Body of pancreas (tissue), 4 donors: ENCODE measurements at places on chromosomes 3 and 15.
A peak's percentile ranks its signal among the peaks of the same experiment; 100 is the strongest.

DNA sequence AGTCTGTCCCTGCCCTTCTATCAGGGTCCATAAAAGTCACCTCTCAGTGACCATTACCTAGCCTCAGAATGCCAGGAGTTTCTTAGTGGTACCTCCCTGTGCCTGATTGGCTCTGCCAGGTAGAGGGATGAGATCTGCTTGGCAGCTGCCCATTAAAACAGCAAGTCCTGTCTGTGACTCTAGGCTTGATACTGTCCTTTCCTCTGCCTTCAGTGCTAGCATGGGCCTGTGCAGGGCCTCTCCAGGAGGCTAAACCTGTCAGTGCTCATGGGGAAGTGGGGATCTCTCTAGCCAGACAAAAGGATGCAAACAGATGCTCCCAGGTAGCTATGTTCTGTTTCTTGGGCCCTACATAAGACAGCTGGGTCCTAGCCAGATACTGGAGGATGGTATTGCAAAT is 10.0 kb upstream of the MANF start:
- DNase-seq: no peak

GRCh38 chr3:191398607-191399006 is 62.4 kb upstream of the PYDC2 start:
- DNase-seq: no peak

- peak; percentile 23 for DNase-seq
Observed at GRCh38 chr3:192409201-192409837, 318.0 kb downstream of the FGF12 start.

- no peak for DNase-seq
Observed at GRCh38 chr3:190320594-190321362, 1.5 kb downstream of the CLDN1 start.

- DNase-seq: no peak
Observed at GRCh38 chr3:72563690-72564370, 284.4 kb downstream of the SHQ1 start.

DNA sequence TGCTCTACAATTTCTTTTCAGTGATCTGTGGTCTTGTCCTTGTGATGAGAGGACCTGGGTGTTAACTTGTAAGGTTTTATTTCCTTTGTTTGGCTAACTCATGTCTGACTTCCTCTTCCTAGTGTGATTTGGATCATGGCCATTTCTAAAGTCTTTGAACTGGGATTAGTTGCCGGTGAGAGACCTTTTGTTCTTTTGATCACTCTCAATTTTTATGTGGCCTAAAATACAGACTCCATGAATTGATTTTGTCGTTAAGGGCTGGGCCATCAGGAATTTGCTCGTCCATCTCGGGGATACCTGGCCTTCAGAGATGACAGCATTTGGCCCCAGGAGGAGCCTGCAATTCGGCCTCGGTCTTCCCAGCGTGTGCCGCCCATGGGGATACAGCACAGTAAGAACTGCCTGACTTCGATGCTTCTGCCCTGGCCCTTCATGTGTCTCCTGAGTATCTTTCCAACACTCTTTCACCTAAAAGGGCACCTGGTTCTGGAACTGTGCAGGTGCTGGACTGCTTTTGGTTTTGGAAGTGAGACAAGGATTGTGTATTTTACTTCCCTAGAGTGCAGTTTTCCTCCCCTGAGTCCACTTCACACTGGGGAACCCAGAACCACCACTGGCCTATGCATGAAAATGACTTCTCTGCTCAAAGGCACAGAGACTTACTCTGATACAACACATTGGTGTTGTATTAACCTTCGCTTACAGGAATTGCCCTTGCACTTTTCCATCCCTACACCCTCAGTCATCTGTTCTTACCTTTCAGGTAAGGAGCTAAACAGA is 13.1 kb upstream of the LRRC2 start:
- no peak for DNase-seq

DNA sequence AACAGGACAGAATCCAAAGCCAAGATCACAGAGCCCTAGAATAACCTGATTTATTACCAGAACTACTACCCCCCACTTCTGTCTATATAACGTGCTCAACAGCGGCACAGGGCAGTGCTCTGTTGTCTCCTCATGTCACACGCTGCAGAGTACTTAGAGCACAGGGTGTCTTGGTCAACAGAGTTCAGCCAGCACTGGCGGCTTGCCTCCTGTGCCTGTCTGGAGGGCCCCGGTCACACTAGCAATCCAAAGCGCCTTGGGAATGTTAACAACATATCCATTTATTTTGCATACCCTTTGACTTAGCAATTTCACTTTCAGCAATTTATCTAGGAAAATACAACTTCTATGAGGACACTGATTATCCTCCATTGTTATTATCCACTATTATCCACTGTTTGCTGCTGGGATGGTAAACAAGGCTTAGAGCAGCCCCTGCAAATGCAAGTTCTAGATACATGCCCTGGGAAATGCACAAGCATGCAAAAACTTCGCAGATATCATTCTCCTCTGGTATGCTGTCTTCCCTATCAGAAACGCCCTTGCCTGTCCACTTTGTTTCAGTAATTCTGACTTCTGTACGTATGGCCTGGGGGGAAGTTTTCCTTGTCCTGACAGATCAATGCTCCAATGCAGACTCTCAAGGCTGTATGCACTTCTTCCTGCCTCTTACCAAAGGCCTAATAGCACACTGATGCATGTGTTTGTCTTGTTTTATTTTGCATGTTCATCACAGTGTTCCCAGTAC is 86.2 kb upstream of the OCA2 start:
- DNase-seq: no peak

- DNase-seq: peak; percentile 99
Observed at GRCh38 chr3:122415762-122416654, at the start of gene WDR5B. TSS of gene WDR5B (minus strand) at chr3:122416062. CDS start at chr3:122415528, 534 bp downstream.

GRCh38 chr3:29195056-29195455 is 85.8 kb upstream of the RBMS3 start:
- no peak for DNase-seq

GRCh38 chr3:38549082-38549481 is 52.9 kb downstream of the EXOG start:
- DNase-seq: no peak

DNA sequence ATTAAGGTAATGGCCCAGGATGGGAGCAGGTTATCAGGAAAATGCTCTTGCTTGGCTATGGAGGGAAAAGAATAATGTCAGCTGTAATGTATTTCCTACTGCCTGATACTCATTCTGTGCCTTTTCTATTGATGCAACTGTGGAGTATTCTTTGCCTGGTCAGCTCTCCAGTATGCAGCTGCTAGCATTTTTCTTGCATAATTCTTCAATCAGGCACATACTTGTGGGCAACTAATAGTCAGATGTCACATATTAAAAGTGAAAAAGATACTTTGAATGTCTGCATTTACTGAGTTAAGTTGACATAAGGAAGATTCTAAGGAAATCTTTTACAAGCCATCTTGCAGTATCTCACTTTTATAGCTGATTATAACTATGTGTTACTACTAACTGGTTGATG is 29.5 kb downstream of the CD80 start:
- no peak for DNase-seq

- no peak for DNase-seq
Observed at GRCh38 chr3:97901313-97902248, 70.7 kb downstream of the RIOX2 start.

DNA sequence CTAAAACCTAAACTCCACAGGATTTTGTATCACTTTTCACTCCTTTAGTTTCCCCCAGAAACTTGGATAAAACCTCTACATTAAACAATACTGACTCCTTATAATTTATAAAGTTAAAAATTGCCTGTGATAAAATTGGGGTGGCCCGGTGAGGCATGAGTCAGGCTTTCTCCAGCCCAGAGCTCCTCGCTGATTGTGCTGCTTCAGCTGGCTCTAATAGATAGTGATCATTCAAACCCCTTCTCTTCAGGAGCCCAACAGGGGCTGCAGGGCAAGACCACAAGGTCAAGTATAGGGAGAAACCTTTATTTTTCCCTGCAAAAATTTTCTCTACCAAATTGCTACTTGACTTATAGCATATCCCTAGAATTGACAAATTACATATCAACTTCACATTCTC is 308.2 kb downstream of the PLCL2 start:
- no peak for DNase-seq

GRCh38 chr3:17032407-17033034 is 147.8 kb downstream of the PLCL2 start:
- DNase-seq: peak; percentile 44

DNA sequence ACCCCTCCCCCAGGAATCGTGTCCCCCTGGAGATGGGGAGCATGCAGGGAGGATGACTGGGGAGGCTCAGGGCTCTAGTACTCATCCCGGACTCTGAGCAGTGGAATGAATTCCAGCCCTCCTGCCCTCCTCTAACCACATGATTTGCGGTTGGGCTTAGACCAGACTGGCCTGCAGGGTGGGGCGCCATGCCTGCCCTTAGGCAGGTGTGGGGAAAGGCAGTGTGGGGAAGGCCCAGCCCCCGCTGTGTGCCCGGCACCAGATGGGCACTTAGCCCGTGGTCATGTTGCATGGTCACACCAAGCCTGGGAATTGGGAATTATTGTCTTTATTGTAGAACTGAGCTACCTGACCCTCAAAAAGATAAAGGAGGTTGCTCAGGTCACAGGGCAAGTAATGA is 283.8 kb downstream of the TLE3 start:
- no peak for DNase-seq

- no peak for DNase-seq
Observed at GRCh38 chr3:71416876-71417275, 166.7 kb downstream of the FOXP1 start.

GRCh38 chr3:197491923-197492664 is 63.7 kb downstream of the BDH1 start:
- DNase-seq: no peak

DNA sequence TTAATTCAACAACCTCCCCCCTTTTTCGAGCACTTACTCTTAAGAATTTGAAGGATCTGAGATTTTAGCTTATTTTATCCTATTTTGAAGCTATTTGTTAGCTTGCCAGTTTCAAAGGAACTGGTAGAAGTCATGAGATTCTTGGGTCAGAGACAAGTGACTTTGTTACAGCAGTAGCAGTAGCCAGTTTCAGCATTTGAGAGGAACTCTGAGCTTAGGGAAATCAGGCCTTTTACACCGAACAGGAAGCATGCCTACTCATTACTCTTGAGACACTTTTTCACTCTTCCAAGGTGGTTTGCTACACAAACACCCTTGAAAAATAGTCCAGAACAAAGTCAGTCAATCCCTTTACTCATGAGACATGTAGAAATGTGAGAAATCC is 24.5 kb upstream of the TM4SF1 start:
- no peak for DNase-seq

GRCh38 chr15:48861813-48862431 is 16.0 kb upstream of the EID1 start:
- DNase-seq: no peak

- DNase-seq: peak; percentile 72
Observed at GRCh38 chr3:99808163-99808794, 9.4 kb upstream of the CMSS1 start.

DNA sequence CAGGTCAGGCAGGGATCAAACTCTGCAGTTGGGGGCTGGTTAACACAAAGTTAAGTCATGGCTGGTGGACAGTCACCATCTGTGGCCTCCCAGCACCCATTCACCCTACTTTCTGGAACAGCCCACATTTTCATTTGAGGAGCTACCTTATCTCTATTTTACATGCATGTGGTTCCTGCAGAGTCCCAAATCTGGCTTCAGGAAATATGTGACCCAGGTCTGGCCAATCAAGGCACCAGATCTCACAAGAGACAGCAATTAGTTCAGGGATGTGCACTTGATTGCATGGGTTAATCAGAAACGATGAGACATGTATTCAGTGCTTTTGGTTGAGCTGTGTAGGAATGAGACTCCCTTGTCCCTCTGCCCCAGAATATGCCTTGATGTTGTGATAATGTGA is 170.9 kb downstream of the NR2F2 start:
- DNase-seq: no peak

DNA sequence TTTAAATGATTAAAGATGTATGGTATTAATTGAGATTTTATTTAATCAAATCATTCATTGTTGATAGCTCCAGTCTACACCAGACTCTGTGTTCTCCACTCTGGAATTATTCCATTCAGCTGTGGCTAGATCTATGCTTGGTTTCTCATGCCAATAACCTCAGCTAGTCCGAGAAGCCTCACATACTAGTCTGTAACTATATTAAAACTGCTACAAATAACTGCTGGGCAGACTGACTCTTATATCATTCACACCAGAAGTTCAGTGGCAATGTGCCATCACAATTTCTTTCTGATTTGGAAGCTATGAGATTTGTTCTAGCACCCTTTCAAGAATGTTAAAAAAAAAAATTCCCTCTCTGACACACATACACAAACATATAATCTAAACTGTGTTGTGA is 947.3 kb downstream of the ROBO1 start:
- DNase-seq: no peak

DNA sequence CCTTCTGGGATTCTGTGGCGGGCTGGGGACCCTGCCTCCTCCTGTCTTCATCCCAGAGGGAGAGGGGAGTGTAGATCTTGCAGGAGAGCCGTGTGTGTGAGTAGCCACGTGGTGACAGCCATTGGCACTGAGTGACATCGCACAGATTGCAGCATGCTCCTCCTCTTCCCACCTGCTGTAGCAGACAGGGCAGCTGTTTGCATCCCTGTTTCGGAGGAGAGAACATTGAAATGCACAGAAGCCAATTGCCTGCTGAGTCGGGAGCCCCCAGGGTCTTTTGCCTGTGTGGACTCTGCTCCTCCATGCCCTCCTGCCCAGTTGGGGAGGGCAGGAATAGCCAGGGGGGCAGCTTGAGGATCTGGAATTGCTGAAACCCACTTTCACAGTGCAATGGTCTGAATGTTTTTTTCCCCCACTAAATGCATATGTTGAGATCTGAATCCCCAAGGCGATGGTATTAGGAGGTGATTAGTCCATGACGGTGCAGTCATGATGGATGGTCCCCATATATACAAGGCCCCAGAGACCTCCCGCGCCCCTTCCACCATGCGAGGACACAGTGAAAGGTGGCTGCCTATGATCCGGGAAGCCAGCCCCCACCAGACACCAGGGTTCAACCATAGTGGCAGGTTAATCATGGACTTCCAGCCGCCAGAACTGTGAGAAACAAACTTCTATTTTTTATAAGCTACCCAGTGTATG is 66.8 kb downstream of the CHRNA7 start:
- no peak for DNase-seq

GRCh38 chr15:65217526-65218482 is 6.5 kb upstream of the CILP start:
- no peak for DNase-seq

DNA sequence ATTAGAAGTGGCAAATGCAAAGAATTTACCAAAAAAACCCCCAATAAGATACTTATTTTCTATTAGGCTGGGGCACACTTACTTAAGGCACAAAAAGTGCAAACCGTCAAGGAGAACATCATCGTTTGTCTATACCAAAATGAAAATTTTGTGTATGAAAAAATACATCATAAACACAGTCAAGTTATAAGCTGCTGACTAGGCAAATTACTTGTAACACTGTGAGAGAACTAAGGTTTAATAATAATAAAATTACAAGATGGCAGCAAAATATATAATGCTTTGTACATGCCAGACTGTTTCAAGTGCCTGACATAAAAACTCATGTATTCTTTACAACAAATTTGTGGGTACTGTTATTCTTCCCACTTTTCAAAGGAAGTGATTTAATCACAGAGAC is 297.2 kb upstream of the CRBN start:
- no peak for DNase-seq
